ENCODE measurements at places on chromosomes 5 and 9. TPM values are rescaled to one million over a fixed set of nuclear protein-coding genes. Genes with fewer than 3 reads are reported as not detected.
A peak's percentile ranks its signal among the peaks of the same experiment; 100 is the strongest.

DNA sequence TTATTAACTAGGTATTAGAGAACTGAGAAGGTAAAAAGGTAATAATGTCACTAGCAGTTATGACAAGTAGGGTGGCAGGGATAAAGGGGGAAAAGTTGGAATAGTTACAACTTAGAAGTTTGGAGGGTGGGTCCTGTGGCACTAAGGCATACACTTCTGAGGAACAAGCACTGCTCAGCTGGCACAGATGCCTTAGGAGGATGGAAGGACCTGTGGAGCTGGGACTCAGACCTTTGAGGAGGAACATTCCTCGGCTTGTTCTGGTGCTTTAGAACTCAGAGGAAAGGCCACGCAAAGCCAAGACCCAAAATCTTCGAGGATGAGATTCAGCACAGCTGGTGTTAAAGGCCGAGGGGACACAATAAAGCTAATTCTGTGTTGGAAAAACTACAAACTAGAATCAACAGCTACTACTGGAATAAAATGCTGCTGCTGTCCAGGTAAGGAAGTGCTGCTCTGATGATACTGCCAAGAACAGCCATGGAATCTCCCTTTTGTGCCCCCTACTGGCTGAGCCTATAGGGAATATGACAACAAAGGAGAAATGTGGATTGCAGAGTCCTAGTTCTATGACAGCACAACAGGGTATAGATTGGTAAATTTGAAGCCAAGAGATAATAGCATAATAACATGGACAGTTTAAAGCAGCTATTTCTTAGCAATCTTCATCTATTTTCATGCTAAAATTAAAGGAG, 126.7 kb downstream of the SLC25A46 start:
- DNase-seq = peak; percentile 41

IFNA2 gene
- not detected for total RNA-seq

DNA sequence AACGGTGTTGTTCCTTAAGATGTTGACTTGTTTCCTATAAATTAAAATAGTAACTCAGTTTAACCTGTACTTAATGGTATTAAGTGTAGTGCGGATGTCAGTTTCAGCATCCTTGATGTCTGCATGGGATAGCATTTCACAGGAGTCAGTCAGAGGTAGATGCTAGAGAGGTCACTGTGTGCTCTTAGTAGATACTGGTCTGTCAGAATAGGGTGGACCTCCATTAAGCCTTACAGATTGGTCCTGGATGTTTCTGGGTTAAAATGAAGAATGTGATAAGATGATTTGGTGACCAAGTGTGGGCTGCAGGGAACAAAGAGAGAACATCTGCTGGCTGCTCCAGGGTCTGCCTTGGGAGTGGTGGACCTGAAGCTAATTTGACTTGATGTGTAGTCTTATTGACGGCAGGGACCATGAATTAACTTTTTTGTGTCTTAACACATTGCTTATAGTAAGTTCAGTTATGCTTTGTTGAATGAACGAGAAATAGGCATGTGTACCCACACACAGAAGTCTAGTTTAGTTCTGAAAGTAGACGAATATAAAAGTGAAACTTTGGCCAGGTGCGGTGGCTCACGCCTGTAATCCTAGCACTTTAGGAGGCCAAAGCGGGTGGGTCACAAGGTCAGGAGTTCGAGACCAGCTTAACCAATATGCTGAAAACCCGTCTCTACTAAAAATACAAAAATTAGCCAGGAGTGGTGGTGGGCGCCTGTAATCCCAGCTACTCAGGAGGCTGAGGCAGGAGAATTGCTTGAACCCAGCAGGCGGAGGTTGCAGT, 12.5 kb downstream of the RAB24 start:
- DNase-seq = no peak

- no peak for DNase-seq
Observed at GRCh38 chr5:76445063-76445462, 42.0 kb downstream of the IQGAP2 start.

DNA sequence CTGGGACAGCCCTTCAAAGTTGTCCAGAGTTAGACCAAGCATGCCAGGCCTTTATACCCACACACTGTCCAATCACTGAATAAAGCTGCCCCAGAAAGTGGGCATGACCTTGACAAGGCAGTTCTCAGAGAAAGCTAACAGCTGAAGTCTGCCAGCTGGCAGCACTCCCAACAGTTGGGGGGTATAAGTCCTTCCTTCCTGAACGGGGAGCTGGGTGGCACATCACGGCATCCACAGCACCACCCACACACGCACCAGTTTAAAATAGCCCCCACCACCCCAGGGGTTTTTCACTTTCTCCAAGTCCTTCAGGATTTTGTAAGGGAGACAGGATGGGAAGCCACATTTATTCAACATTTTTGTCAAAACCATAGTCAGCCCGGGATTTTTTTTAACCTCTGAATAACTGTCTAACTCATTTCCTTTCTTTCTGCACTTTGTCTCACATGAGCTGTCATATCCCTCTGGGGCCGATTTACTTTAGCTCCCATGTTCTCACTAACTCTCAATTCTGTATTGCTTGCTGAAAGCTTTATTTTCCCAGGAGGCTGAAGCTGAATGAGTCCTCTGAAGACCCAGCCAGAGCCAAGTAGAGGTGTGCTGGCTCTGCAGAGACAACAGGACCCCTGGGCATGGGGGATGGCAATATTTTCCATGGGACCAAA, 15.4 kb downstream of the FAM81B start:
- no peak for DNase-seq

SLC34A3 gene
- total RNA-seq = not detected

DNA sequence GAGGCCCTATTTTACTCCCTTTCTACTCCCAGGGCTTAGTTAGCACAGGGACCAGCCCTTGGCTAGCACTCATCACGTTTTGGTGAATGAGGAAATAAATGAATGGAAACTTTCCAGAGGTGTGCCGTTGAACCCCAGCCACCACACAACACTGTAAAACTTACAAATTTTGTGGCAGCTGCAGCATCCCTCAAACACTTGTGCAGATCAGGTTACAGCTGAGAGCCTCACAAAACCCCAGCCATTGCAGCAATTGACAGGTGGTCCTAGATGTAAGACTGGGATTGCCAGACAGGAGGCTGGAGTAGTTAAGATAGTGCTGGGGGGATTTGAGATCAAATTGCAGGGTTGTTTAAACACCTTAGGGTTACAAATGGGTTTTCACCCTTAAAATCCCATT, 482.2 kb upstream of the KIF2A start:
- DNase-seq = no peak

MEIKIN gene
- total RNA-seq = not detected

DNA sequence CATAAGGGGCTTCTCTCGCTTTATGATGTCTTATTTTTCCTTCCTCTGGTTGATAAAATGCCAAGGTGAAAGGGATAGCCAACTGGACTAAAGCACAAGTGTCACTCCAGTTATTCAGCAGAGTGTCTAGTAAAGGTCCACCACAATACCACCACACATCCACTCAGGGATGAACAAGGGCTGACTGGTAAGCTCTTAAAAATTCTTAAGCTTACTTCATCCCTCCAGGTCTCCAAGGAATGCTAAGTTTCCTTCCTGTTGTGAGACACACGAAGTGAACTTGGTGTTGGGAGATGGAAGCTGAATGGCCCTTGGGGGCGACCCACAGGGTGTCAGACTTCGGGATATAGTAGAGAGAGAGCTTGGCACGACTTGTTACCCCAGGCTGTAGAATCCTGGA, 3.2 kb upstream of the HMGCS1 start:
- DNase-seq = no peak

NDUFS4 gene
- total RNA-seq = 34.2 TPM

CDK7 gene
- total RNA-seq = 65.6 TPM

- peak; percentile 6 for DNase-seq
Observed at GRCh38 chr9:126661521-126662251, 48.0 kb downstream of the LMX1B start.

CDC20B gene
- total RNA-seq = not detected
